ENCODE measurements at places on chromosomes 7 and 10. TPM values are rescaled to one million over a fixed set of nuclear protein-coding genes. Genes with fewer than 3 reads are reported as not detected.

LRRC18 gene
- total RNA-seq: not detected

VPS37D gene
- 3.0 TPM for total RNA-seq

NPC1L1 gene
- not detected for total RNA-seq

PODXL gene
- total RNA-seq: 3.5 TPM

PTPN20 gene
- total RNA-seq: 0.59 TPM

CHRM2 gene
- total RNA-seq: 6.2 TPM

ZNF22 gene
- 13.4 TPM for total RNA-seq

VCL gene
- total RNA-seq: 265 TPM

EGFR gene
- total RNA-seq: 60.3 TPM

CCDC3 gene
- 0.05 TPM for total RNA-seq

PDLIM1 gene
- total RNA-seq: 7.9 TPM

HKDC1 gene
- total RNA-seq: 0.59 TPM

VWDE gene
- total RNA-seq: 0.30 TPM

SLC26A4 gene
- 0.46 TPM for total RNA-seq

IL15RA gene
- total RNA-seq: 1.5 TPM

SRGN gene
- 13.1 TPM for total RNA-seq

NODAL gene
- total RNA-seq: not detected

NUTM2D gene
- 1.2 TPM for total RNA-seq

HHEX gene
- 2.0 TPM for total RNA-seq

KNDC1 gene
- total RNA-seq: 3.0 TPM

HNRNPF gene
- total RNA-seq: 219 TPM

MRLN gene
- total RNA-seq: not detected

ITIH5 gene
- 0.30 TPM for total RNA-seq

BHLHA15 gene
- 1.3 TPM for total RNA-seq

PTF1A gene
- total RNA-seq: not detected

SLC26A5 gene
- total RNA-seq: not detected

AKR1C3 gene
- total RNA-seq: 1.2 TPM

POLR2J3 gene
- total RNA-seq: 18.4 TPM

MEST gene
- total RNA-seq: 917 TPM

HOXA10 gene
- 13.7 TPM for total RNA-seq

CH25H gene
- total RNA-seq: not detected

C10orf71 gene
- total RNA-seq: not detected

CHST15 gene
- 0.46 TPM for total RNA-seq

HMX3 gene
- total RNA-seq: not detected

CALML3 gene
- total RNA-seq: not detected

NACAD gene
- total RNA-seq: 7.4 TPM

ZNF117 gene
- total RNA-seq: 10.7 TPM

HMX2 gene
- not detected for total RNA-seq

NUTM2A gene
- 0.37 TPM for total RNA-seq

STRIP2 gene
- 3.3 TPM for total RNA-seq

UNC5B gene
- total RNA-seq: 46.3 TPM

MYO1G gene
- total RNA-seq: 0.05 TPM

RBM20 gene
- total RNA-seq: 0.18 TPM

PDE6C gene
- total RNA-seq: not detected

TUBB8 gene
- not detected for total RNA-seq

FBH1 gene
- 116 TPM for total RNA-seq

CPEB3 gene
- total RNA-seq: 0.92 TPM

TMEM139 gene
- total RNA-seq: not detected

ELAPOR2 gene
- 8.9 TPM for total RNA-seq

RASSF4 gene
- 7.5 TPM for total RNA-seq

IPMK gene
- 5.6 TPM for total RNA-seq

ADAM8 gene
- 1.2 TPM for total RNA-seq

CDHR3 gene
- total RNA-seq: 1.2 TPM
